ENCODE measurements at places on chromosomes 4 and X.
A peak's percentile ranks its signal among the peaks of the same experiment; 100 is the strongest.

- DNase-seq: no peak
Observed at GRCh38 chr4:120524237-120524636, 398.3 kb downstream of the PRDM5 start.

GRCh38 chr4:58936436-58936835 lies 1826.3 kb upstream of the IGFBP7 start:
- no peak for DNase-seq

- DNase-seq: no peak
Observed at GRCh38 chrX:129875669-129876068, 30.3 kb upstream of the UTP14A start.

DNA sequence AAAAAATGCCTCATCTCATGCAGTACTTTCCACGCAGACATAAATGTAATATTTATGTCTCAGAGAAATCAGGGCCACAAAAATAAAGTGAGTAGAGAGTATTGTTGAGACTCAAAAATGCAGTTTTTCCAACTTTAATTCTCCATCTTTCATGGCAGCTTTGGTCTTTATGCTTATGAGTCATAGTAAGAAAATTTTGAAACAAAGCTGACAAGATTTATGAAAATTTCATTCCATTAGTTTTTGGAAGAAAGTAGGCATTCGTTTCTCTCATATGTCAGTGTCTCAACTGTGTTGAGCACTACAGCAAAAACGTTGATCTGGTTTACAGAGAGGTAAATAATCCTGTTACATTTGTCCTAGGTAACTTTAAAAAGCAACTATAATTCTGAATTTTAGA lies 656.8 kb downstream of the IQCM start:
- no peak for DNase-seq

- no peak for DNase-seq
Observed at GRCh38 chr4:168118116-168118655, 25.8 kb downstream of the ANXA10 start.

DNA sequence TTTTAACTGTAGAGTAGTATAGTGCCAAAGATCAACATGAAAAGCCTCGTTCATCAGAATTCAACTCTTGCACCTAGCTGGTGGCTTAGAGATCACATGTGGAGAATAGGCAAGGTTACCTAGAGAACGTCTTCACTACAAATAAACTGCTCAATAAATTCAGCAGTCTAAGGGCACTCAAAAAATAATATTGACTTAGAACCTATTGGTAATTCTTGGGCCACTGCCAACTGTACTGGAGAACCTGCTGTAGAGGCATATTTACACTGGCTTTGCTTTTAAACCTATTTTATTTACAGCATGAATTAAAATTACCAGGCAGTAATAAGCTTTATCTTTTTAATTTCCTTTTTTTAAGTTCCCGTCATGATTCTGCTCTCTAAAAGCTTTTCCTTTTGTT lies 343.7 kb downstream of the PDHA2 start:
- peak; percentile 5 for DNase-seq

DNA sequence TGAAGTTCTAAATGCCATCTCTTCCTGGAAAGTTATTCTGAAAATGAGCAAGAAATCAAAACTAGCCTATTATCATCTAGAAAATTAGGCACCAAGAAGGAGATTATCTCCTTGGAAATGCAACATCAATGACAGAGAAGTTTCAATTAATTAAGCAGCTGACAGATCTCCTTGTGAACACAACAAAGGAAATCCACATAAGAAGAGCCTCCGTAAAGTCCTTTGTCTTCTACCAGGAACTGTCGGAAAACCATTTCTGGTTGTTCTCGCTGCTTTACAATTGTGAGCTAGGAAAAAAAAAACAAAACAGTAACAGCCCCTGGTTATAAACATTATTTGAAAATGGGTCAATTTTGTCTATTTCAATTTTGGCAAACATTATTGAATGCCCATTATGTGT lies 38.2 kb downstream of the METTL14 start:
- no peak for DNase-seq

- no peak for DNase-seq
Observed at GRCh38 chrX:37746218-37746941, 33.5 kb upstream of the CYBB start.

- no peak for DNase-seq
Observed at GRCh38 chrX:139936259-139936658, 3.4 kb upstream of the ATP11C start.

DNA sequence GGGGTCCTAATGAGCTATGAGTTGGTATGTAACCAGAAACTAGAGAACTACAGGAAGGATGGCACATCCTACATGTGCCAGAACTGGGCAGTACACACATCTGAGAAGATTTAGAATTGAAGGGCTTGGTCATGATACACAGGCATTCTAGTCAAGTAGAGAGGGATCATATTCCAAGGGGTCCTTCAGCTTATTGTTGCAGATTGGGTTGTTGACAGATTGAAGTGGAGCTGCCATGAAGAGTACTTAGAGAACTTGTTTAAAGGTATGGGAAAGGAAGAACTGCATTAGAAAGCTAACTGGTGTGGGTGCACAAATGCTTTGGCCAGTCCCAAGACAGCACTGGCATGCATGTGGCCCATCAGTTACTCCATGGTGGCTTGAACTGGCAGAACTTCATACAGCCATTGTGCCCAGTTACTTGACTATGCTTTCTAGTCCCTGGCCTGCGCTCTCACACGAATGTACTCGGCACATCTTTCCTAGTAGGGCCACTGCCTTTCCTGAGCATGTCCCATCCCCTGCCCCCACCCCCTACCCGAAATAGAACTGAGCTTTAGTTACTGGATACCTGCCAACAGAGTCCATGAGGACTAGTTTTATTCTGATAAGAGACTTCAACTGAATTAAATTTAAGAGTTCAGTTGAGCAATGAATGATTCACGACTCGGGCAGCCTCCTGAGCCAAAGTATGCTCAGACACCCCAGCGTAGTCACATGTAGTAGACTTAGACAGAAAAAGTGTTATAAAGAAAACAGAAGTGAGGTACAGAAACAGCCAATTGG lies 64.0 kb downstream of the CCNG2 start:
- DNase-seq: no peak

DNA sequence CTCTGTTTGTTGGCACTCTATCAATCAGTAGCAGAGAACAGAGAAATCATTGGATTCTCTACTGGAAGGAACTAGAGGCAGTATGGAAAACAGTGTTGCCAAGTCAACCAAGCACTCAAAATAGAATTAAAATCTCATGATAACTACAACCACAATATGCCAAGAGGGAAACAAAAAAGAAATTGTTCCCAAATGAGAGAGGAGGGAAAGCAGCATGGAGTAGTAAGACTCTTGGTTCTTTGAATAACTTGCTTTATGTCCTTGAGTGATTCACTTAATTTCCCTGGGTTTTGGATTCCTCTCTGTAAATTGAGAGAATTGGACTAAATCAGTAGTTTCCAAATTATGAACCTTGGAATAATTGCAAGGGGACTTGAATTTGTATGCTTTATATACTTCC lies 285.5 kb upstream of the ANKRD50 start:
- DNase-seq: no peak

DNA sequence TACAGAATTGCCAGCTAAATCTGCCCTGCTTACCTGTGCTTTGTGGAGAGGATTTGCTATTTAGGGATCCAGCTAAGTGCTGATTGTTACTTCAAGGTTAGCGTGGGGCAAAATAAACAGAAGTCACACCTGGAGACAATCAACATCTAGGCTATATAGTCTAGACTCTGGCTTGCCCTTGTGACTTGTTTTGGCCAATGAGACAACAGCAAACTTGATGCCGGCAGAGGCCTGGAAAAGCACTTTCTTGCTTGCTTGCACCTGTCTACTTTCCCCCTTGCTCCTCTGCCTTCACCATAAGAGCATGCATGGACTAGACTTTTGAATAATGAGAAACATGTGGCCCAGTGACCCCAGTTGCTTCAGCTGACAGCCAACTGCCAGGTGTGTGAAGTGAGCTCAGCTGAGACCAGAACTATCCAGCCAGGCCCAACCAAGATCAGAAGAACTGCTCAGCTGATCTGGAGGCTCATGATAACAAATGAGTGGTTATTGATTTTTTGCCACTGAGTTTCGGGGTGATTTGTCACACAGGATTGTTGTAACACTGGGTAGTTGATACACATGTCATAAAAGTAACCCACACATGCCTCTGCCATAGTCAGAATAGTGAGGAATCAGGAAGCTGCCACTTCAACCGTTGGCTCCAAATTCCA lies 164.4 kb downstream of the RBMX2 start:
- no peak for DNase-seq

GRCh38 chr4:32985256-32985655 lies 2265.1 kb downstream of the PCDH7 start:
- DNase-seq: no peak

GRCh38 chr4:124631760-124632159 lies 80.8 kb downstream of the ANKRD50 start:
- DNase-seq: no peak

GRCh38 chr4:71453531-71453930 lies 114.7 kb downstream of the SLC4A4 start:
- DNase-seq: no peak
